ENCODE measurements at places on chromosomes 6 and 20.

DNA sequence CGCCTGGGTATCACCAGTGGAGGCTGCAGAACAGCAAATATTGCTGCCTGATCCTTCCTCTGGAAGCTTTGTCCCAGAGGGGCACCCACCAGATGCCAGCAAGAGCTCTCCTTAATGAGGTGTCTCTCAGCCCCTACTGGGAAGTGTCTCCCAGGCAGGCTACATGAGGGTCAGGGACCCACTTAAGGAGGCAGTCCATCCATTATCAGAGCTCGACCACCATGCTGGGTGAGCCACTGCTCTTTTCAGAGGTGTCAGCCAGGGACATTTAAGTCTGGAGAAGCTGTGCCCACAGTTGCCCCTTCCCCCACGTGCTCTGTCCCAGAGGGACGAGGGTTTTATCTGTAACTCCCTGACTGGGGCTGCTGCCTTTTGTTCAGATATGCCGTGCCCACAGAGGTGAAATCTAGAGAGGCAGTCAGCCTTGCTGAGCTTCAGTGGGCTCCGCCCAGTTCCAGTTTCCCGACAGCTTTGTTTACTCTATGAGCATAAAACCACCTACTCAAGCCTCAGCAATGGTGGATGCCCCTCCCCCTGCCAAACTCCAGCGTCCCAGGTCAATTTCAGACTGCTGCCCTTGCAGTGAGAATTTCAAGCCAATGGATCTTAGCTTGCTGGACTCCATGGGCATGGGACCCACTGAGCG is 25.9 kb upstream of the AIG1 start:
- DNase-seq = no peak

- no peak for DNase-seq
These were observed 16.0 kb downstream of the SHLD1 start for GRCh38 chr20:5766085-5766764.

DNA sequence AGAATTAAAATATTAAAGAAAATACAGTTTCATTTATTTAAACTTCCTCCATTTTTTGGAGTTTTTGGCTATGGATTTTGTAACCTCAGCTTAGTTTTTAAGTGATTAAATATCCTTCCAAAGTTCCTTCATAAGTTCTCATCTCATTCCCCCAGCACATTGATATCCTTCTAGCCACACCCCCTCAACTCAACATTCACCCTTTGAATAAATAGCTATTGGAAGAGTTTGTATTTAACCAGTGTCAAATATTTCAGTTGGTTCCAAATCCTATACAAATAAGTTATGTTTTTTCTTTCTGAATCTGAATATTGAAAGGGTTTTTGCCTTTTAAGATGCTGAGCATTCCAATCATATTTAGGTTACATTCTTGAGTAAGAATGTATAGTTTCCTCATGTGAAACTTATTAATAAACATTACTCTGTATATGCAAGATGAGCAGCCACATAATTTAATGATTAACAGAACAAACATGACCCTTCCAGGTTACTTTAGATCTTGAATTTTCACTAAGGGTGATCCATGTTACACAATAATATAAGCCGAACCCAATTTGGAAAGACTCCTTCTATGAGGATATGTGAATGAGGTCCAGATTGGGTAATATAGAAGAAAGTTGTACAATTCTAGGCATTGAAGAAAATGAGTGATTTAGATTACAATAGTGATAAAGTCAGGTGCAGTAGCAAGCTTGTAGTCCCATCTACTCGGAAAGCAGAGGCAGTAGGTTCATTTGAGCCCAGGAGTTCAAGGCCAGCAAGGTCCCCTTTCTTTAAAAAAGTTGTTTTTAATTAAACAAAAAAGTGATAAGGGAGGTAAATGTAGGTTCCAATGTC is 13.6 kb downstream of the GLYATL3 start:
- no peak for DNase-seq

DNA sequence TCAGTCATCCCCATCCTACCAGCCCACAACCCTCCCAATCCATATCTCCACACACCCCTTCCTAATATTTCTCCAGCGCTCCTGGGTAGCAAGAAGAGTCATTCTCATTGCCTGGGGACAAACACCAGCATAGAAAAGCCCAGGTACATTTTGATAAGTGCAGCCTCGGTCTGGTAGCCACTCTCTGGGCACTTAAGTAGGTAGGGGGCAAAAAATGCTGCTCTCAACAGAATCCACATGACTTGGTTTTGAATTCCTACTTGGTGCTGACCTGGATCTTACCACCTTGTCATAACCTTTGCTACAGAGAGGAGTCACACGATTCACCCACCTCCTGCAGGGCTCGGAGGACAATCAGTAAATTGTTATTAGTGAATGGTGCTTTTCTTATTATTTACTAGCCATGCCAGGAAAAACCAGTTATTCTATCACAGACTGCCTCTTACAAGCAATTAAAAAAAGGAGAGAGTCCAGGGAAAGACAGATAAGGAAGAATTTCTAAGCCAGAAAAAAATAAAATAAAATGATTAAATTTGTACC is 249.1 kb downstream of the LY86 start:
- DNase-seq = no peak

- no peak for DNase-seq
These were observed 63.3 kb upstream of the ZNF133 start for GRCh38 chr20:18224968-18225568.
